Stomach (tissue), 19 donors: ENCODE measurements at places on chromosomes 16 and 17. TPM values are rescaled to one million over a fixed set of nuclear protein-coding genes. Genes with fewer than 3 reads are reported as not detected.

- no peak for DNase-seq
Measured at GRCh38 chr17:17497065-17497844, 1.1 kb upstream of the RASD1 start.

GRCh38 chr17:75652341-75652740 is 14.6 kb downstream of the RECQL5 start:
- no peak for DNase-seq

DNA sequence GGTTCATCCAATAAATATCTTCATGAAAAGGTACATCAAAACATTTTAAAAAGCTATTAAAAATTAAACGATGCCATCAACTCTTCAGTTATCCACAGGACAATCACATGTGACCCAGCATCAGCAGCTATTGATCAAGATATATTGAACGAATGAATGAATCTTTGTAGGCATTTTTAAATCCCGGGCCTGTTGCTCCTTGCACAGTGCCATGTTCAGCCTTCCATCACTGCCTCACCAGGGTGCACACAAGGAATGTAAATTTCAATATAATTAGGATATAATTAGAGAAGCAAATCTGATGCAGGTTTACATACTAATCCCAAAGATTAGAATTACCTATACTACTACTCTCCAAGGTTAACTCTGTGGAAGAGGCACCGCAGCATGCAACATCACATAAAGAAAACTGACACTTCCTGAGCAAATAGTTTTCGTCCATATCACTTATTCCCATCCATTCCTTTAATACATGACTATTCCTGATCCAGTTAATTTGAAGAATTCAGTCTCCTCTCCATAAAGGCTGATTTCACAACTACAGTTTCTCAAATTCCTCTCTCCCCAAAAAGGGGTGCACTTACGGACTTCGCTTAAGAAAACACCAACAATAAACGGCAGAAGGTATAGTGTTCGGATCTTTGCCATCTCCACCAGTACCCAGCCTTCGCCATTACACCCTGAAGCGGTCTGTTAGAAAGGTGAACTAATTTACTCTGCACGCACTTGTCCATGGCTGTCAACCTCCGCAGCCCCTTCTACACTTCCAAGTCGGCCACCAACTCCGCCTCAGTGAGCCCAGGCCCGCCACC is 938 bp downstream of the NCOR1 start:
- DNase-seq = no peak

The RCVRN gene
- not detected for total RNA-seq

- DNase-seq = no peak
Measured at GRCh38 chr17:40541060-40541872, 24.0 kb downstream of the CCR7 start.

- DNase-seq = peak; percentile 45
Measured at GRCh38 chr16:9260666-9261065, 169.2 kb downstream of the HAPSTR1 start.

The DNAJA3 gene
- 53.0 TPM for total RNA-seq

DNA sequence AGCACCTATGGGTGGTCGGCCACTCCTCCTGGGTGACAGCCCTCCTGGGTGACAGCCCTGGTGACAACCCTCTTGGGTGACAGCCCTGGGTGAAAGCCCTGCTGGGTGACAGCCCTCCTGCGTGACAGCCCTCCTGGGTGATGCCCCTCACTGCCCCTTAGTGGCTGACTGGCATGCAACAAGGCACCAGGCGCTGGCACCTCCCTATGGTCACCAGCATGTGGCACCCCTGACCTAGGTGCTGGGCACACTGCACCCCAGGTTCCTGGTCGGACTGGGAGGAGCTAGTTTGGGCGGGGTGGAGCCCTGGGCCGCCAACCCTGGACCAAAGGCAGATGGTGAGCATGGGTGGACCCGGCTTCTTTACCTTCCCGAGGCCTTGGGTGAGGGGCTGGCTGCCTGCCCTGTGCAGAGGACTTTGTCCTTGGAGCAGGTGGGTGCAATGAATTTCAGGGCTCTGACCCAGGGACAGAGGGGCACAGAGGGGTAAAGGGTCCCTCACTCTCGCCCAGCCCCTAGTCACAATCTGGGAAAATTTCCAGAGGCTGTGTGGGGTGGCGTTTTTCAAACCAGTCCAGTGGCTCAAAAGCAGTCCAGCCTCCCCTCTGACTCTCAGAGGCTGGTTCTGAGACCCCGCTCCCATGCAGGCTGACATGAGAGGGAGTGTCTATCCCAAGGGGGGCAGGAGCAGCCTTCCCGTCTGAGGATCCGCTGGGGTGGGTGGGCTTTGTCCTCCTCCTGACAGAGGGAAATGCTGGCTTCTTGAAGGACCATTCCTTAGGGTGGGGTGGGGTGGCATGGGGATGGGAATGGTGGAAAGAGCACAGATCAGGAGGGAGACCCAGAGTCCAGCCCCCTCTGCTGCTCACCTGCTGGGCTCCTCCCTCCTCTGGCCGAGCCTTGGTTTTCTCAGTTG is 25.9 kb upstream of the TNFRSF13B start:
- DNase-seq = no peak

The TNFRSF13B gene
- 0.37 TPM for total RNA-seq

The CACNA1G gene
- 2.0 TPM for total RNA-seq

DNA sequence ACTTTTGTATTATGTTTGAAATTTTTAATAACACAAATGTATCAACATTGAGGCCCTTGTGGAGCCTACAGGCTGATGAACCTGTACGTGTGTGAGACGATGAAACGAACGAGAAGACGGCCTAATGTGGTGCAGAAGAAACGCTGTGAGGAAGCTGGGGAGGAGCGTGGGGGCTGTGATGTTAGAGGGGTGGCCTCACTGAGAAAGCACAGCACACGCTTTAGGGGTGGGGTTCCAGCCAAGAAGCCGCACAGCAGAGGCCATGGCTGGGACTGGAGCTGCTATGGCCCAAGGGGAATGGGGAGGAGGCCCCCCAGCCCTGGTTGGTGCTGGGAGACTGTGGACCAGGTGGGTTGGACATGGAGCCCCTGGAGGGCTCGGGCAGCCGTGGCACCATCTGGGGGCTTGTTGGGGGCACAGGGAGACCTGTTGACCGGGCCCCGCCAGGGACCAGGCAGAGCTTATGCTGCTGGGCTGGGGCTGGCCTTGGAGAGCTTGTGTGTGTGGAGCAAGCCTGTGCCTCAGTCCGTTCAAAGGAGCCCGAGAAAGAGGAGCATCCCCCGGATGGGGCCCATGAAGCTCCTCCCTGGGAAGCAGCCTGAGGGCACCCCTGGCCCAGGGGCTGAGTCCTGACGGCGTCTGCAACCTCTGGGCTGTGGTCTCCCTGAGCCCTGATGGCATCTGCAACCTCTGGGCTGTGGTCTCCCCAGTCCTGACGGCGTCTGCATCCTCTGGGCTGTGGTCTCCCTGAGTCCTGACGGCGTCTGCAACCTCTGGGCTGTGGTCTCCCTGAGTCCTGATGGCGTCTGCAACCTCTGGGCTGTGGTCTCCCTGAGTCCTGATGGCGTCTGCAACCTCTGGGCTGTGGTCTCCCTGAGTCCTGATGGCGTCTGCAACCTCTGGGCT is 44.7 kb downstream of the METRNL start:
- DNase-seq = no peak

GRCh38 chr17:79819085-79819484 is 20.2 kb downstream of the CBX4 start:
- no peak for DNase-seq

The NEUROD2 gene
- not detected for total RNA-seq

- DNase-seq = peak; percentile 61
Measured at GRCh38 chr16:3645504-3646347, 8.8 kb upstream of the DNASE1 start.

The GJD3 gene
- total RNA-seq = 1.2 TPM

The AANAT gene
- total RNA-seq = not detected

DNA sequence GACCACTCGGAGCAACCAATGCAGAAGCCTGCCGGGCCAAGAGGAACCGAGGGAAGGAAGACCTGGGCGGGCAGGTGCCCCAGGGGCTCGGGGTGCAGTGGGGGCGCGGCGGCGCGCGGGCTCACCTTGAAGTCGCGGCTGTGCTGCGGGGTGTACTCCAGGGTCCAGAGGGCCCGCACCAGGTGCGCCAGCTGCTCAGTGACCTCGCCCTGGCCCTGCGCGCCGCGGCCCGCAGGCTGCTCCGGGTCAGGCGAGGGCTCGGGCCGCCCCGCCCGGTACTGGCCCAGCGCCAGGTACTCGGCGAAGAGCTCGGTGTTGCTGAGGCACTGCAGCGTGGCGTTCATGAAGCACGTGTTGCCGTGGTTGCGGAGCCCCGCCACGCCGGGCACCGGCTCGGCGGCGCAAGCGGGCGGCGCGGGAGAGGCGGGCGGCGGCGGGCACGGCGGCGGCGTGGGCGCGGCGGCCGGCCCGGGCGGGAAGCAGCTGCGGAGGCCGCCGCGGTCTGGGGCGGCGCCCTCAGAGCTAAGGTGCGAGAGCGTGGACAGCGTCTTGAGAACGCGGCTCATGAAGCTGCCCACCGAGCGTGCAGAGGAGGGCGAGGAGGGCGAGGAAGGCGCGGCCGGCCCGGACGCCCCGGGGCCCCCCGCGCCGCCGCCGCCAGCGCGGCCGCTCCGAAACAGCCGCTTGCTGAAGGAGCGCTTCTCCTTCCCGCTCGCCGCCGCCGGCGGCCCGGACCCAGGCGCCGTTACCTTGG is 562 bp downstream of the USP31 start:
- DNase-seq = peak; percentile 88

DNA sequence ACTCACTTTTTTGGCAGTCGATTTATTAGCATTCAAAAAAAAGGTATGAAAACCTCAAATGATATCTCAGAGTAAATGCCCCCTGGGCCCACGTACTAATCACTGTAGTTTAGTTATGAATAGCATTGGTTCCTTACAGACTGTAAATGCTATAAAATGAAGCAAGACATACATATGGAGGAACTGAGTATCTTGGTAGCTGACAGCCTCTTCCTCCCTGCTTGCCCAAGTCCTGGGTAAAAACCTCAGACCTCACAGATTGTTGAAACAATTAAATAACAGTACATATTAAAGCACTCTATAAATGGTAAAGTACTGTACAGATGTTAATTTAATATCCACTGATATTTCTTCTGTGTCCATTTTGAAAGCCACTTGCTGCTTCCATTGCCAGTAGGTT is 33.2 kb upstream of the ABCC11 start:
- DNase-seq = no peak

DNA sequence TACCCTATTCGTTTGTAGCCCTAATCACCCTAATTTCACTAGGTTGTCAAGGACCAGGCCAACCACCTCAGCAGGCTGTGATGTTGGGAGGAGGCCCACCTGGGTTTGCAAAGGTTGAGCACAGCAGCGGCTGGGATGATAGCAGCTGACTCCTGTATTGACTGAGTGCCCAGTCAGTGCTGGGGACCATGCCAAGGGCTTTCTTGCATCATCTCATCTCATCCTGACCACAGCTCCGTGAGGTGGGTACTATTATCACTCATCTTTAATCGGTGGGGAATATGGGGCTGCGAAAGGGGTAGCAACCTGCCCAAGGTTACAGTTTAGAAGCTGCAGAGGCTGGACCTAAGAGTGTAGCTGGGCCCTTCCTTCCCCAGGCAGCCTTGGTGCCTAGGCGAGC is 11.7 kb downstream of the ATPAF2 start:
- DNase-seq = no peak

The NPTX1 gene
- total RNA-seq = 5.8 TPM

The ELOB gene
- 174 TPM for total RNA-seq

GRCh38 chr17:17179371-17179827 is 26.7 kb downstream of the PLD6 start:
- DNase-seq = no peak

- DNase-seq = no peak
Measured at GRCh38 chr17:47716375-47716774, 16.7 kb upstream of the TBX21 start.

The TBC1D3I gene
- not detected for total RNA-seq

GRCh38 chr17:76189741-76190140 is 48.7 kb upstream of the FOXJ1 start:
- DNase-seq = no peak

- DNase-seq = no peak
Measured at GRCh38 chr17:70610161-70610560, 440.8 kb downstream of the KCNJ2 start.

The SPATA22 gene
- total RNA-seq = not detected

GRCh38 chr17:10211666-10212065 is 13.3 kb upstream of the GAS7 start:
- DNase-seq = no peak

GRCh38 chr17:38579934-38580333 is 25.8 kb downstream of the SRCIN1 start:
- peak; percentile 34 for DNase-seq

DNA sequence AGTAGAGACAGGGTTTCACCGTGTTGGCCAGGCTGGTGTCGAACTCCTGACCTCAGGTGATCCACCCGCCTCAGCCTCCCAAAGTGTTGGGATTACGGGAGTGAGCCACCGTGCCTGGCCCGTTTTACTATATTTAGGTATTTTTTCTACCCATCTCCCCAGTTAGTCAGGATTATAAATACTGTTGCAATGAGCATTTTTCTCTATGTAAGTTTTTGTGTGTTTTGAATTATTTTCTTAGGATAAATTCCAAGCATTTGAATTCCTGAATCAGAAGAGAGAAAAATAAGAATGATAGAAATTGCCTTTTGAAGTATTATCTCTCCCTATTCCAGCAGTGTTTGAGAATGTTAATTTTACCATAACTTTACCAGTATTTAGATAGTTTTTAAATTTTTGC is 36.6 kb downstream of the KIAA0513 start:
- DNase-seq = no peak

GRCh38 chr16:2790631-2791030 is 3.3 kb upstream of the PRSS33 start:
- no peak for DNase-seq

The KRTAP4-6 gene
- not detected for total RNA-seq

DNA sequence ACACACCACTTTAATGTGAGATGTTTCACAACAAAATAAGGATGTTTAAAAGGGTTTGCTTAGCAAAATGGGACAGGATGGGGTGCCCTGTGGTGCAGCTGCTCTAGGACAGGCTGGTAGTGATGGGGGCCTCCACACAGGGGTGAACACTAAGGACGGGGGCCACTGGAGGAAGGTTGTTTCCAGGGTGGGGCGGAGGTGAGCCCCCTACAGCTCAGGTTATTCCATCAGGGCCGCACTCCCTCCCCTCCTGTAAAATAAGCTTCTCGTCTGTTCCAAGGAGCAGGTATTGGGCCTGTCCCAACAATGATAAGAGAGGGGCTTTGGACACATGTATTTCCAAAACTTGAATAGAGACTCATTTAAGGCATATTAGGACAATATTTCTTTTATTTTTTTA is 1.9 kb upstream of the HEXD start:
- DNase-seq = no peak
